Sciatic nerve (tissue), 2 donors: ENCODE measurements at places on chromosomes 2 and 18.

GRCh38 chr2:218152777-218153176, 14.0 kb downstream of the CXCR1 start:
- no peak for DNase-seq

- DNase-seq, result peak; percentile 88
These were observed 189.3 kb downstream of the SH3RF3 start for GRCh38 chr2:109318150-109318948.

- DNase-seq, result no peak
These were observed 13.5 kb downstream of the CAVIN2 start for GRCh38 chr2:191833356-191833755.

DNA sequence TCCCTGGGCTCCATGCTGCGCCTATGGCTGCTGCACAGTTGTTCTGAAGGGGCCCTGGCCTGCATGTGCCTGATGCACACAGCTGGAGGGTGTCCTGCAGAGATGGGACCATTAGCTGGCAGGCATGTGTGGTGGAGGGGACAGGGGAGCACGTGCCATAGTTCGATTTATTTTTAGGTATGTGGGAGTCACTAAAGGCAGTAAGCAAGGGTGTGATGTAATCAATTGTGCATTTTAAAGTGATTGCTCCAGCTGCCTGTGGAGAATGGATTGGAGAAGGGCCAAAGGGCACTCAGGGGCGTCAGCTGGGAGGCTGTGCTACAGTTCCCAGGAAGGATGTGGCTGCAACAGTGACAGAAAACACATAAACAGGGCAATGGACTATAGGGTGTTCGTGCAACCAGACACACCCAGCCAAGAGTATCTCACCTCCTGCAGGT, 205.1 kb downstream of the ARL4C start:
- no peak for DNase-seq

GRCh38 chr2:41764919-41765318, 282.9 kb upstream of the PKDCC start:
- DNase-seq, result no peak

DNA sequence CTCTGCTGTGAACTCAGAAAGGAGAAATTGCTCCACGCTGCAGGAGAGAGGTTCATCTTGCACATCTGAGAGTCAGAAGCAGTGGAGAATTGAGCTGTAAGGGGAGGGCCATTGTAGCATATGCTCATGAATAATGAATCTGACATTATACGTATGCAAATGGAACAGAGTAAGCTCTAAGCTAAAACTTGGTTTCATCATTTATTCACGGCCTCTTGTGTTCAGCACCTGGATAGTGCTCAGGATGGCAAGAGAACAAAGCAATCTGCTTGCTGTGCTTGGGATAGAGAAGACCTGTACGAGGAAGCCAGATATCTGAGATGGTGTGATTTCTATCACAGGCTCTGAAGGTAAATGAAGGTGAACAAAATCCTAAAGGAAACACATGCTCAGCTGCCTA, 87.9 kb upstream of the GCFC2 start:
- DNase-seq, result no peak

DNA sequence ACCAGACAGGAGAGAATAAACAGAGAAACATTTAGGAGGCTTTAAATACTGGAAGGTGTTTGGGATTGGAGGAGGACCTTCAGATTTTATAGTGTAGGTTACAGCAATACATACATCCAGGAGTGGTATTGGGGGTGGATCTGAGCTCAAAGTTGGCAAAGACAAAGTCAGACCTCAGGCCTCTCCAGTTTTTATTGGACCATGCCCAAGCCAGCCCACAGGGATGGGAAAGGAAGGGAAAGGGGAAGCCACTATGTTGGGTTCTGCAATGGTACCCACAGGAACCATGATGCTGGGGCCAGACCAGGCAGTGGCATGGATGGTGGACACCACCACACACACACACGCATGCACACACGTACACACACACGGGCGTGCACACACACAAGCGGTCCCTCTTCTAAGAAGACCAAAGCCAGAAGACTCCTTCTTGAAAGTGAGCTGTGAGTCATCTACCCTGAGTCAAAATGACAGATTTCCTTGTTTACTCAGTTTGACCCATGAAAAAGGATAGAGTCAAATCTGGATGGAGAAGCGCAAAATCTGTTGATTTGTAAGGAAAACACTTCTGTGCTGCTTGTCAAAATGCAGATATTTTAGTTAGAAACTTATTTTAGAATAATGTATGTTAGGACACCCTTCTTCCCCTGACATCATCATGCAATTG, 87.9 kb downstream of the TRABD2A start:
- DNase-seq, result no peak

GRCh38 chr2:168033966-168034365, 213.4 kb downstream of the STK39 start:
- DNase-seq, result no peak

- no peak for DNase-seq
These were observed 68.2 kb downstream of the UBR3 start for GRCh38 chr2:169895294-169895985.

GRCh38 chr18:2907550-2908135, 60.8 kb downstream of the EMILIN2 start:
- DNase-seq, result no peak

- no peak for DNase-seq
These were observed 144.9 kb upstream of the TWIST2 start for GRCh38 chr2:238703053-238703415.

GRCh38 chr2:197908156-197908555, 103.8 kb downstream of the PLCL1 start:
- no peak for DNase-seq

DNA sequence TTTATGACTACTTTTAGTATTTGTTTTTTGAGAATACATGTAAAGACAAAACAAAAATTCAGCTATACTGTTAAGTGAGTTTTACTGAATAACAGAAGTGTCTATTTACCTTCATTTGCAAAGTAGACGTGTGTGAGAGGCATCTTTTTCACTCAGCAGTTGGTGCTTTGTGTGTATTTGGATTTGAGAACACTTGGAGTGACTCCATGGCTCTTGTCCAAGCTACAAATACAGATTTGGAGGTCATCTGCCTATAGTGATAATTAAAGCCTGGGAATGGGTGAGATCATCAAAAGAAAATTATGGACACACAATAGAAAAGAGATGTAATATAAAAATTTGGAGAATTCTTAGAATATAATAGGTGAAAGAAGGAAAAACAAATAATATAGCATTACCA, 6.2 kb downstream of the NAB1 start:
- no peak for DNase-seq

- no peak for DNase-seq
These were observed 15.0 kb upstream of the GPR17 start for GRCh38 chr2:127630864-127631540.

DNA sequence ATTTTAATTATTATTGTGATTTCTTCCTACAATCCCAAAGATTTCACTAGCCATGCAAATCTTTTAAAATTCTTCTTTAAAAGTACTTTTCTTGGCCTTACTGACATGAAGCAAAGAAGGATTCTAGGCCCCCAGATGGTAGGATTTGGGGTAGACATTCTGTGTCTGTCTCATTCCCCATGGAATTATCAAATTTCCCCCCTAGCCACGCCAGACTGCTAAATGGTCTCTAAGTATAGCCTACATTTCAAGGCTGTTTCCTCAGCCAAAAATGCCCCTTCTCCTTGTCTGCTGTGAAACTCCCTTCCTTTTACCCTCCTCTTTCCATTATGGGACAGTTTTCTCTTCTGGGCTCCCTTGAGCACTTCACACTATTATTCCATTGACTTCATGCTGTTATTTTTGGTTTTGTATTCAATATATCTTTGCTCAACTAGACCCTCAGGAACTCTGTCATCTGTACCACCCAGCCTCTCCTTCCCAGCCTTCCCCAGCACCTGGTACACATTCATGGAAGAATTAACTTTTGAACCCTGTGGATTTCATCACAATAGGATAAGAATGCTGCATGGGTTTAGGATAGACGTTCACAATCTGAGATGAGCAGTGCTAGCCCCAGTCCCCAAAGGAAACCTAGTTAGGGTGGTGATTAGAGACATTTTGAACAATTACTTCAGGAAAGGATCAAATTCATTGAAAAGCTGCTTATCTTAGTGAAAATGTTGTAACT, 21.5 kb upstream of the CYP1B1 start:
- DNase-seq, result no peak

DNA sequence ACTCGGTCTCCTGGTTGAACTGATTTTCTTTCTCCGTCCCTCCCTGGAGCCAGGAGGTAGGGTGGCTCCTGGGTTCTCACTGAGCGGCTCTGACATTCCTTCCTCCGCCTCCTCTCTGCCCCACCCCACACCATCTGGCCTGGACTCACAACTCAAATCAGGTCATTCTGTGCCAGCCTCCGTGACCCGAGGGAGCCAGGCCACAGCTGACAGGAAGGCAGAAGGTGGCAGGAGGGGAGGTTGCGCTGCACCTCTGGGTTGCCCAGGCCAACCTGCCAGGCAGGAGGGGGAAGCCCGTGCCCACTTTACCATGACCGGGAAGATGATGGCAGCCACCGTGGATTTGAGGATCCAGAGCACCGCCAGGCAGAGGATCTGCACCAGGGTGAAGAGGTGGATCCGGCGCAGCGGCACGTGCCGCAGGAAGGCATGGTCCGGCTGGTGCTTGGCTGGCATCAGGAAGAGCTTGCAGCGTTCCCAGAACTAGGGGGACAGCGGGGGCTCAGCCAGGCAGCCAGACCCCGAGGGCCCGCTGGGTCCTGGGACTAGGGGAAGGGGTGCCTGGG, 28.3 kb downstream of the MTHFD2 start:
- no peak for DNase-seq

- DNase-seq, result no peak
These were observed 35.5 kb downstream of the DIS3L2 start for GRCh38 chr2:231996797-231997540.

GRCh38 chr2:37711308-37711731, 39.9 kb upstream of the CDC42EP3 start:
- no peak for DNase-seq

GRCh38 chr2:45567974-45568789, 42.9 kb downstream of the SRBD1 start:
- no peak for DNase-seq

GRCh38 chr2:109271920-109272319, 142.9 kb downstream of the SH3RF3 start:
- no peak for DNase-seq

GRCh38 chr2:241506793-241507429, 1.5 kb downstream of the STK25 start:
- no peak for DNase-seq

GRCh38 chr2:22890132-22890531, 494.8 kb upstream of the KLHL29 start:
- DNase-seq, result no peak

GRCh38 chr2:145085612-145086011, 565.7 kb upstream of the ZEB2 start:
- DNase-seq, result no peak

- no peak for DNase-seq
These were observed 31.3 kb upstream of the SLC25A52 start for GRCh38 chr18:31791817-31792579.

- DNase-seq, result no peak
These were observed 262.0 kb downstream of the AFF3 start for GRCh38 chr2:99880148-99880963.

DNA sequence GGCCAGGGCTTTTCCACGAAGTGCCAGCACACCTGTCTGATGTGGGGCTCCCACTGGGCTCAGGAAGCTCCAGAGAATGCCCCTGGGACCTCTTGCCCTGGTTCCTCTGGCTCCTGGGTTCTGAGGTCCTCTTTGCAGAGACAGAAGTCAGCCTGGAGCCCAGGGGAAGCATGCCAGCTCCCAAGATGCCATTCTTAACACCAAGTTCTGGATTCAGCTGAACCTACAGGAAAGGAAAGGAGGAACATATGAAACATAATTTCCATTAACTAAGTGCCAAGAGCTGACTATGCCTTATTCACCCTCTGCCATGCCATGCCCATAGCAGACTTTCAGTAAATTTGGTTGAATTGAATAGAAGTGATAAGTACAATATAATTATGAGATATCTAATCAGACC, 21.9 kb downstream of the FAM124B start:
- no peak for DNase-seq

DNA sequence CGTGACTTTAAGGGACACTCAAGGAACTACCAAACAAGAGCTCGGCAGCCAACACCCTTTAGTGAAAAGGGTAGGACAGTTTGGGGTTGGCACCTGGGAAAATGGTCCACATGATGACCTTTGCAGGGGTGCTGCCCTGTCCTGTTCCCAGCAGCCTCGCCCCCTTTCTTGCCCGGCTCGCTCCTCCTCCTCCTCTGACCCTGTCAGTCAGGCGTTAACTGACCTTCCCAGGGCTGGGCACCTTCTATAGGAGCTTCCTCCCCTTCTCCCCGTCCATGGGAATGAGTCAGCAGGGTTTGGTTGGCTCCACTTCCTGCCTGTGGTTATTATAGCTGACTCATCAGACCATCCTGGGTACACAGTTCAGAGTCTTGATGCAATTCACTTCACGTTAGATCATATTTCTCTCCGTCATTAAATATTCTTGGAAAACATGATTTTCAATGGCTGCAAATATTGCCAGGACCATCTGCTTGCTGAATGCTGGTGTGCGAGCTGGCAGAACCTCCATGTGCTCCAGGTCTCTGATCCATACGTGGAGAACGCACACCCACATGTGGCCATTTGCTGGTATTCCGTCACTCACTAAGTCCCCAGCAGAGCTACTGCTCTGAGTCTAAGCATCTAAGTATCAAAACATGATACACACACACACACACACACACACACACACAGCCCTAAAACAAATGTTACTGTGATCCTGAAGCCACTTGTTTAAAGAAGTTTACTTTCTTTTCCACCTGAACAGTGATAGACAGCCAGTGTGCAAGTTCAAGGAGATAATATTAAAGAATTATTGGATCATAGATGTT, 185.0 kb downstream of the ANAPC1 start:
- peak; percentile 80 for DNase-seq

GRCh38 chr2:227788561-227789018, 25.1 kb upstream of the CCL20 start:
- DNase-seq, result no peak

DNA sequence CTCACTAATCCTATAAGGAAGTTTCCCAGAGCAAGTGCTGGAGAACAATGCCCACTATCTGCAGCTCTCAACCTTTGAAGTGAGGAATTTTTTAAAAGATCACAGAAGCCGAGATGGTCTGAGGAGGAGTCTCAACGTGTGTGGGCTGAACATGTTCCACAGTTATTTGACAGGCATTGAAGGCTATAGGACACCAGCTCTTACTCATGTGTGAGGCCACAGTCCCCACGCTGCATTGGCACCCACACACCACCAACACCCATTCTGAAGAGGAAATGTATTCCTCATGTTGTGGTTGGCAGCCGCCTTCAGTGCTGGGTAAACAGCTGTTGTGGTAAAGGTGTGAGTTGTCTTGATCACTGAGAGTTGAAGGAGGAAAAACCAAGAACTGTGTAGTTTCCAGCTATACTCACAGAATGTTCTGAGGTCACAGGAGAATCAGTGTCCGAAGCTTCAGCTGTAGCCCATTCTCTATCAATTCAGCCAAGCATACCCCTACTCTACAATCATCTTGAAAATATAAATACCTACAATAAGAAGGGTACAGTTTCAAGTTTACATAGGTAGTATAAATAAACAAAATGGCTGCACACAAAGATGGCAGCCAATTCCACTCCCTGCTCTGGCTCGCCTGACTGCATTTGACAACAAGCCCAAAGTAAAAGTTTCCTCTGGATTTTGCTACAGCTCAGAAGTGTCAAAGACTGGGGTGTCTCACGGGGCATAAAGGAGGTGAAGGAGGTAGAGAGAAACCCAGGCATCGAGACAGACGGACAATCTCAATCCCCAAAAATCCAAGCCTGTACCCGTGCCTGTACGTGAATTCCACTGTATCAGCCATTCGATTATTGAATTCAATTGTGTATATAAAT, 12.1 kb downstream of the CD226 start:
- DNase-seq, result no peak
